Anterior cingulate cortex (tissue), 58 donors: ENCODE measurements at places on chromosomes 11 and 22.

- DNase-seq, result no peak
Observed at GRCh38 chr11:77557553-77557952, 32.2 kb upstream of the AQP11 start.

DNA sequence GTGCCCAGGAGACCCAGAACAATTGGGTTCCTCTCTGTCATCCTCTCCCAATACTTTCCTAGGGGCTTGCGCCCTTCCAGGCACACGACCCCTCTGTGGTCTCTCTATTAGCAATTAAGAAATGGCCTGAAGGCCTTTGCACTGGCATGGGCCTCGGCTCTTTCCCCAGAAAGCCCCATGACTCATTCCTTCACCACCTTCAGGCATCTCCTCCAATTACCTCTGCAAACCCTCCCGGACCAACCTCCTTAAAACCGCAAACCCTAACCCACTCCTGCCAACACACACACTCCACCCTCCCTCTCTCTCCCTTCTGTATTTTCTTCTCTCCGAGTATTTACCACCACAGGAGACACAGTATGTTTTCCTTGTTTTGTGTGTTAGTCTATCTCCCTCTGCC lies 36.7 kb downstream of the LARGE1 start:
- no peak for DNase-seq

- no peak for DNase-seq
Observed at GRCh38 chr11:116414357-116414880, 358.4 kb downstream of the BUD13 start.

DNA sequence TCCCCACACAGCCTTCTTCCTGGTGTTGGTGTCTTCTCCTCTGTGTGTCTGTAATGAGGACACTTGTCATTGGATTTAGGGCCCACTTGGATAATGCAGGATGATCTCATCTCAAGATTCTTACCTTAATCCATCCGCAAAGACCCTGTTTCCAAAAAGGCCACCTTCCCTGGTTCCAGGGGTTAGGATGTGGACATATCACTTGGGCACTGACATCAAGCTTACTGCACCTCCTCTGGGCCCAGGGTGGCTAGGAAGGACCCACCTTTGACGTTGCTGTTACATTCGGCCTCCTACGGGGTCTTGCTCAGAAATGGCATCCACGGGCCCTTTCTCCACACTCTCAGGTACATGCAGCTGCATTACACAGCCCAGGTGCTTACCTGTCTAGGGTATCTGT lies 535.9 kb downstream of the BRD1 start:
- no peak for DNase-seq

GRCh38 chr22:37663521-37664140 lies 5.1 kb downstream of the PDXP start:
- DNase-seq, result no peak

GRCh38 chr11:45928535-45929215 lies 6.2 kb downstream of the LARGE2 start:
- DNase-seq, result no peak

- no peak for DNase-seq
Observed at GRCh38 chr11:42239188-42239587, 779.7 kb upstream of the LRRC4C start.

DNA sequence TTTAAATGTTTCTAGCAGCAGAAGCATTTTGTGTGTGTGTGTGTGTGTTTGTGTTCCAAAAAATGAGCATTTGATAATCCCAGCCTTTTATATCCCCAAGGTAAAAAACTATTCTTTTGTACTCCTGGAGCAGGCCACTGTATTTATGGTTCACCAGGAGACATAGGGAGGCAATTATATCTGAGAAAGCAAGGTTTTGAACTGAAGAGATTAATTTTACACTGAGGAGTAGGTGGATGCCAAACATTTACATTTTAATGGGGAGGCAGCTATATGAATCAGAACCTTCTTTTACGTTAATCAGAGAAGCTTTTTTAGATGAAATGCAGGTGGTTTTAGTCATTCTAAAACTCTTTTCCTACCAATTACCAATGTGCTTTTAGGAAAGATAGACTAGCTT lies 1374.0 kb upstream of the TENM4 start:
- DNase-seq, result no peak

DNA sequence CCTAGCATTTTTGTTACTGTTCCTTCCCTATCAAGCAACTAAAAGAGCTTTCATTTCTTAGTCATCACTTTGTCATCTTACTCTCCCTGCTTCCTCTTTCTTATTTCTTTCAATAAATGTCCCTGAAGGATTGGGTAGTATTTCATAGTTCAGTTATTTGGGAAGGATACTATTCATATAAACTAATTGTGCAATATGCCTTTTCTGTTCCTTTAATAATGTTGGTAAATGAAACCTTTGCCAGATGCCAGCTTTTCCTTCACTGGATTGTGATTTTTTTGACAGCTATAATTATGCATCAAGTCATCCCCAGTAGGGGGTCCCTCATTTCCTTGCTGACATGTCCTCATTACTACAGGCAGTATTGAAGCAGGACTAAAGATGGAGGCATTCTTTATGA lies 101.7 kb downstream of the ATM start:
- DNase-seq, result no peak

DNA sequence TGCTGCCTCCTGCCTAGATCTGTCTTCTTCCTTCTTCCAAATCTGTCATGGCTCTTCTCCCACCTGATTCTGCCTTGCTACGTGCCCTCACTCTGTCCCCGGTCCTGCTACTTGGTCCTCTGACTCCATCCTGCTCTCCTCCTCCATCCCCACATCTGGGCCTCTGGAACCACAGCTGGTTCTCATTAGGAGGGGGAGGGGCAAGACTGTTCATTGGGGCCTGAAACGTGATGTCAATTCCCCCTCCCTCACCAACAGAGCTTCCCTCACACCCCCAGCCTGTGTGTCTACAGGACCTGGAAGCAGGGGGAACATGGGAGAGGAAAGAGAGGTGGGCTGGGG lies 9.1 kb downstream of the DCHS1 start:
- DNase-seq, result no peak

DNA sequence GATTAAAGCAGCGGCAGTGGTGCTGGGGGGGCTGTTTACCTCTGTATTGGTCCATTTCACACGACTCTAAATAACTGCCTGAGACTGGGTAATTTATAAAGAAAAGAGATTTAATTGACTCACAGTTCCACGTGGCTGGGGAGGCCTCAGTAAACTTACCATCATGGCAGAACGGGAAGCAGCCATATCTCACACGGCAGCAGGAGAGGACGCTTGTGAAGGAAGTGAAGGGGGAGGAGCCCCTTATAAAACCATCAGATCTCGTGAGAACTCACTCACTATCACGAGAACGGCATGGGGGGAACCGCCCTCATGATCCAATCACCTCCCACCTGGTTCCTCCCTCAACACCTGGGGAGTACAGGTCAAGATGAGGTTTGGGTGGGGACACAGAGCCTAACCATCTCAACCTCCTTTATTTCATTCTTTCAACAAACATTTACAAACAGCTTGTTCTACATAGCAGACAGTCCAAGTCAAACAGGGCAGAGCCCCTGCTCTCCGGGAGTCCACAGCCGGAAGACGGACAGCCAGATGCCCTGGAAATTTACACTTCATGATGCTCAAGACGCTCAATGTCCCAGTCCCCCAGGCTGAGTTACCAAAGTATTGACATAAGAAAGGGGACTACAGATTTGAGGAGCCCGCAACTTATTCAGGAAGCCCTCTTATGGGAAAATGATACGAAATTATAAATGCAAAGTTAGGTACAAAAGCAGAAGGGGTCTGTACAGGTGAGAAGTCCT lies 26.3 kb upstream of the HMGXB4 start:
- no peak for DNase-seq
